ENCODE measurements at places on chromosomes 5 and 9. TPM values are rescaled to one million over a fixed set of nuclear protein-coding genes. Genes with fewer than 3 reads are reported as not detected.

GRCh38 chr5:178210073-178210535, 5.8 kb downstream of the HNRNPAB start:
- H3K36me3 ChIP-seq, result peaks cover 90% of the 10 kb centered on the region
- no peaks in the 10 kb centered on the region for H3K4me1 ChIP-seq
- H3K27me3 ChIP-seq, result no peaks in the 10 kb centered on the region
- H3K27ac ChIP-seq, result no peak overlapping the region

GRCh38 chr9:4324513-4324912, 24.6 kb upstream of the GLIS3 start:
- no peak overlapping the region for H3K4me3 ChIP-seq
- no peak overlapping the region for H3K27ac ChIP-seq
- no peaks in the 10 kb centered on the region for H3K4me1 ChIP-seq
- no peaks in the 10 kb centered on the region for H3K27me3 ChIP-seq
- H3K36me3 ChIP-seq, result no peaks in the 10 kb centered on the region

DNA sequence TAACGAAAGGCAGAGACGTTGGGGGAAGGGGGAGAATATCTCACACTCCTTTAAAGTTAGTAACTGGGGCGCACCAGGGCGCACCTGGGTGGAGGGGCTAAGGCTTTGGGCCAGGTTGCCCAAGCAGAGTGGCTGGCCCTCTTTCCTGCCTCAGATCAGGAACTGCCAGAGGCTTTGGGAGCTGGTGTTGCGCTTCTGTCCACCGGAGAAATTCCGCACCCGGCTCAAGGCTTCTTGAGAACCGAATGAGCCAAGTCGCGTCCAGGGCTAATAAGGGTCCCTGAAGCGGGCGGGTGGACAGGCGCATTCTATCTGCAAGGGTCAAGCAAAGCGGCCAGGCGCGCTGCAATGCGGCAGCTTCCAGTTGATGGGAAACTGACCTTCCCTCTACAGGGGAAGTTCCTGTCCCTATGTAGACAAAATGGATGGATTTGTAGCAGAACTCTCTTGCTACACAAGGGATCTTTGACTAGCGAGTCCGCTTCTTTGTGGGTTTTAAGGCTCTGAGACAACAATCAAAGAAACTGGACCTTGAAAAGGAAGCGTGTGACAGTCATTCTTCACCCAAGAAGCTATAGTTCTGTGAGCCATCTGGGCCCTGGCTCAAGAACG, 5.5 kb downstream of the PAX5 start:
- no peak overlapping the region for H3K4me3 ChIP-seq
- H3K27ac ChIP-seq, result no peak overlapping the region
- peaks cover 100% of the 10 kb centered on the region for H3K27me3 ChIP-seq
- peaks cover 50% of the 10 kb centered on the region for H3K4me1 ChIP-seq
- no peaks in the 10 kb centered on the region for H3K36me3 ChIP-seq

- no peaks in the 10 kb centered on the region for H3K4me1 ChIP-seq
- H3K4me3 ChIP-seq, result no peak overlapping the region
These were observed 50.5 kb downstream of the PSD2 start for GRCh38 chr5:139845846-139846681.

GRCh38 chr5:1784197-1785050, 15.2 kb downstream of the MRPL36 start:
- no peaks in the 10 kb centered on the region for H3K4me1 ChIP-seq
- H3K36me3 ChIP-seq, result no peaks in the 10 kb centered on the region
- H3K27me3 ChIP-seq, result no peaks in the 10 kb centered on the region
- H3K27ac ChIP-seq, result no peak overlapping the region
- no peak overlapping the region for H3K4me3 ChIP-seq

DNA sequence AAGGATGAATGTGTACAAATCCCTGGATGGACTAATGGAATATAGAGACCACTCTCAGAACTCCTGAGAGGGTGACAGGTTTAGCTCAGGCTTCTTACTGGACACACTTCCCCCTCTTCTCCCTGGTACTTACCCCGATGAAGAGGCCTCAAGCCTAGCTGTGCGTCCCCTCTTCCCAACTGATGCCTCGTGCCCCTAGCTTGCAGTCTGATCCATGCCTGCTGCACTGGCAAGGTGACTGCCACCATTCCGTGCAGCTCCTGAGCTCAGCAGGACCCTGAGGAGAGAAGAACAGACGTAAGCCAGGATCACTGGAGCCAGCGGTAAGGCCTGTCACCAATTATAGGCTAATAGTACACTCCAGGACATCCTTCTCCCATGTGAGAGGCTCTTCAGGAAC, 5.5 kb upstream of the STOML2 start:
- H3K27ac ChIP-seq, result no peak overlapping the region
- no peak for DNase-seq
- no peaks in the 10 kb centered on the region for H3K27me3 ChIP-seq
- peaks cover 45% of the 10 kb centered on the region for H3K36me3 ChIP-seq

GRCh38 chr9:68851657-68852056, 146.6 kb downstream of the PIP5K1B start:
- H3K27ac ChIP-seq, result no peak overlapping the region
- H3K36me3 ChIP-seq, result no peaks in the 10 kb centered on the region
- no peak overlapping the region for H3K4me3 ChIP-seq
- no peaks in the 10 kb centered on the region for H3K27me3 ChIP-seq

DNA sequence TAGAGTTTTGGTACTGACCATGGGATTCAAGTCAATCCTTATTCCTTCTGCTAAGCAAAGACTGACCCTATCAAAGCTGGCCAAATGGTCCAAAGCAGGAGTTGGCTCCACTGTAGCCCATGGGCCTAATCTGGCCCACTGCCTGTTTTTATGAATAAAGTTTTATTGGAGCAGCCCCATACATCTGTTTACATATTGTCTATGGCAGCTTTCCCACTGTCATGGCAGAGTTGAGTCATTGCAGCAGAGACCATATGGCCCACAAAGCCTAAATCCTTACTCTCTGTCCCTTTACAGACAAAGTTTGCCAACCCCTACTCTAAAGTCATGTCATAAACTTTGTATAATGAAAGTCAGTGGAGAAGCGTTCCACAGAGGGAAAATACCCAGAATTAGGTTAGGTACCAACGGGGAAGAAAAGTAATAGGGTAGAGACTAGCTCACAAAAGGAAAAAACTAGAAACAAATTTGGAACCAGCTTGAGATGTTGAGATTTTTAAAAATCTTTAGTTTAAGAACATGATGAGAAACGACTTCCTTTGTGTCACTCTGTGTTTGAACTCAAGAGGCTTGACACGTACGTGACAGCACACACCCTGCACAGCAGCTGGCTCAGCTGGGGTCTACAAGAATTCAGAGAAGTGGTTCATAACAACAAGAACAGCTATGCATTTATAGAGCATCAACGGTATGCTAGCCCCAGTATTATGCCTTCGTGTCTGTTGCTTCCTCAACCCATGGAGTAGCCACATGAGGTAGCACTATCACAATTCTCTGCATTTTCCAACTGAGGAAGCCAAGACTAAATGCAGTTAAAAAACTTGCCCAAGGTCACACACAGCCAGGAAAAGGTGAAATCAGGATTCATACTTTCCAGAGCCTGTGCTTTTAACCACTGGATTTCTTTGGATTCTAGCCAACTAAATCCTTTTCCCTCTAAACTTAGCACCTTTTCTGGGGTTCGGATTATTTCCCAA, 198.9 kb upstream of the WWC1 start:
- no peak for DNase-seq
- H3K36me3 ChIP-seq, result no peaks in the 10 kb centered on the region
- H3K27me3 ChIP-seq, result no peaks in the 10 kb centered on the region
- no peak overlapping the region for H3K27ac ChIP-seq

GRCh38 chr9:105828171-105828570, 133.8 kb downstream of the TMEM38B start:
- H3K4me3 ChIP-seq, result no peak overlapping the region
- no peak overlapping the region for H3K27ac ChIP-seq
- DNase-seq, result no peak
- no peaks in the 10 kb centered on the region for H3K4me1 ChIP-seq

GRCh38 chr9:98416294-98417248, 161.1 kb upstream of the TBC1D2 start:
- no peak for DNase-seq
- no peaks in the 10 kb centered on the region for H3K4me1 ChIP-seq
- no peaks in the 10 kb centered on the region for H3K36me3 ChIP-seq
- H3K27ac ChIP-seq, result no peak overlapping the region
- H3K4me3 ChIP-seq, result no peak overlapping the region

GRCh38 chr9:89695441-89695891, 90.7 kb downstream of the GADD45G start:
- H3K27me3 ChIP-seq, result no peaks in the 10 kb centered on the region
- no peak overlapping the region for H3K27ac ChIP-seq
- H3K36me3 ChIP-seq, result no peaks in the 10 kb centered on the region

DNA sequence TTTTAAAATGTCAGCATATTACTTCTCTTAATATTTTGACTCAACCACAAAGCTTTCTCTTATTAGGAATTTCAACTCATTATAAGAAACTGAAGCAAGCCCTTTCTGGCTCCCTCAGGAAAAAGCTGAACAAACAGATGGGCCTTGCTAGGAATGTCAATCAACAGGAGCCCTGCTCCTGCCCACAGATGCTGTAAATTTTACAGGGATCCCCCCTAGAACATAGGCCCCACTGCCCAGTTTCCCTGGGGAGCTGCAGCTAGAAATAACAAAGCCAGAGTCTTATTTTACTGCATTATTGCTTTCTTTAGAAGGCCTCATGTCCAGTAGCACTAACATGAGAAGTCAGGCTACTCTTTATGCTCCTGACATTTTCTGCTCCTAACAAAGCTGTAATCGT, 103.8 kb downstream of the PCSK1 start:
- DNase-seq, result no peak
- no peaks in the 10 kb centered on the region for H3K27me3 ChIP-seq
- H3K36me3 ChIP-seq, result no peaks in the 10 kb centered on the region
- H3K27ac ChIP-seq, result no peak overlapping the region
- H3K4me3 ChIP-seq, result no peak overlapping the region
- H3K4me1 ChIP-seq, result no peaks in the 10 kb centered on the region

DNA sequence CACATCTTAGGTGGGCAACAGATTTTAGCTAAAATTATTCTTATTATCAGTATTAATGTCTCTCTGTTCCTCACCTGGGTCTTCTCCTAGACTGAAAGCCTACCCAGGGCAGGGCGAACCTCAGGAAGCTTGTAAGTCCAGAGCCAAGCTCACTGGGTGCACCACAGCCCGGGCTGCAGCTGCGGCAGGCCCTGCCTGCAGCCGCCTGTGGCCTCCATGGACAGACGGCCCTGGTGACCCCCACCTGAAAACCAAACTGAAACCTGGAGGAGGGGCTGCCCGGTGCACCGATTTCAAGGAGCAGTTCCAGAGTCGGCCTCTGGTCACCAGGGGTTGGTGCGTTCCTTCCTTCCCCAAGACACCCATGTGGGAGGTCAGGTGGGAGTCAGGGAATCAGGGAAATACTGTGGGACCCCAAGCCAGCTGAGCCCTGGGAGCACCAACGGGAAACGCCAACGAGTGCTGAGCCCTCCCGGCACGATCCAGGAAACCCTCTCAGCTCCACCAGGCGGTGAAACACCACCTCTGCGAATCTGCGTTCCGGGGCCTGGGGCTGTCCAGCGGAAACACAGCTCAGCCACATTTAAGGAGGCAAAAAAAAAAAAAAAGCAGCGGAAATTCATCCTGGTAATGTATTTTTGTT, 68.6 kb upstream of the PPP1R26 start:
- no peaks in the 10 kb centered on the region for H3K36me3 ChIP-seq
- no peak for DNase-seq
- H3K4me3 ChIP-seq, result no peak overlapping the region
- no peaks in the 10 kb centered on the region for H3K4me1 ChIP-seq

DNA sequence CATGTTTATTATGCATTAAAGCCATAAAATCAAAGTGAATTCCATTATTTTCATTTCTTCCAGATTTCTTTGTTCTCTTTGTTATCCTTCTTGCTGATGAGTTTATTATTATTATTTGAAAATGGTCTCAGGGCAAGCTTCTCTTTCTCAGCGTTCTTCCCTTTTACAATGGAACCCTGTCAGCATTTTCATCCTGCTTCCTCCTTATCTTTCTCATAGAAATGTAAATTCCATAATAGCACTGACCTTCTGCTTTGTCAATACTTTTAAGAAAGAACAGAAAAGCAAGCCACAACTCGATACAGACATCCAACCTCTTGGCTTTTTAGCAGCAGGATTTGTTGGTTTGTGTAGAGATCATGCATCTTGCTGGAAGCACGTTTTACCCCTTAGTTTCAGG, 114.0 kb upstream of the BASP1 start:
- H3K4me3 ChIP-seq, result no peak overlapping the region
- no peaks in the 10 kb centered on the region for H3K4me1 ChIP-seq

- no peak for DNase-seq
- no peak overlapping the region for H3K27ac ChIP-seq
These were observed 8.1 kb downstream of the LRRC14B start for GRCh38 chr5:199197-199949.

GRCh38 chr5:171647043-171647903, 138.3 kb upstream of the SMIM23 start:
- no peaks in the 10 kb centered on the region for H3K4me1 ChIP-seq
- no peak overlapping the region for H3K4me3 ChIP-seq
- no peak overlapping the region for H3K27ac ChIP-seq
- no peak for DNase-seq

DNA sequence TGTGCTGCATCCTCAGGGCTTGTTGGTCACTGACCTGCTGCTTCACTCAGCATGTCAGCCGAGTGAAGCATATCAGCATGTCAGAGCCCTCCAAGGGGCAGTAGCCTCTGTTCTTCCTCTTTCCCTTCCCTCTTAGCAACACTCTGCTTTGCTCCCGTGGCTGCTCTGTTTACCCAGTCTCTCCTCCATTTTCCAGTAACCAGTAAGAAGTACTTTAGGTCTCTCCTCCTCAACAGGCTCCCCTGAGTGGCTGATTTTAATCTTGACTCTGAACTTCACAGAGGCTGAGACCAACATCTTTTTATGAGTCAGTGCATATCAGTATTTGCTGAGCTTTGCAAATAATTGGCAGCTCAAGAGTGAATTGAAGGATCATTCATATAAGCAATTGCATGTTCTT, 18.6 kb upstream of the ADRB2 start:
- H3K4me1 ChIP-seq, result peaks cover 16% of the 10 kb centered on the region
- no peaks in the 10 kb centered on the region for H3K27me3 ChIP-seq
- no peak overlapping the region for H3K4me3 ChIP-seq
- H3K27ac ChIP-seq, result no peak overlapping the region

- no peak for DNase-seq
- no peaks in the 10 kb centered on the region for H3K4me1 ChIP-seq
- H3K27me3 ChIP-seq, result peaks cover 26% of the 10 kb centered on the region
- H3K27ac ChIP-seq, result peak overlapping the region; percentile 44
These were observed 822 bp downstream of the RASEF start for GRCh38 chr9:83061990-83062650.

Gene SV2C
- 0.55 TPM for total RNA-seq

Gene PCDHGA6
- total RNA-seq, result 5.8 TPM

Gene C5orf22
- 12.6 TPM for total RNA-seq

Gene LHX3
- not detected for total RNA-seq

Gene PCDHB16
- 3.6 TPM for total RNA-seq

Gene DNM1
- total RNA-seq, result 40.2 TPM

Gene PRRX2
- 2.9 TPM for total RNA-seq

Gene MARCHF6
- 77.0 TPM for total RNA-seq

Gene THG1L
- total RNA-seq, result 23.5 TPM

Gene MEF2C
- 33.2 TPM for total RNA-seq

Gene TPPP
- total RNA-seq, result 8.1 TPM

Gene SET
- 185 TPM for total RNA-seq

Gene PCDHA4
- total RNA-seq, result 1.1 TPM

Gene PTGER4
- 73.1 TPM for total RNA-seq

Gene LIFR
- total RNA-seq, result 54.1 TPM
